Stimulated activated CD4-positive, alpha-beta T cell treated with anti-CD3 and anti-CD28 coated beads, Interleukin-1b, Interleukin-23, amount 100 ng/mL, for 48 hours (primary cell): ENCODE measurements at places on chromosomes 2 and 18.

- DNase-seq = no peak
Observed at GRCh38 chr2:195214072-195214471, 443.0 kb upstream of the SLC39A10 start.

GRCh38 chr2:41723526-41723925 is 324.3 kb upstream of the PKDCC start:
- DNase-seq = no peak

GRCh38 chr2:36459725-36460137 is 104.2 kb downstream of the CRIM1 start:
- DNase-seq = no peak

DNA sequence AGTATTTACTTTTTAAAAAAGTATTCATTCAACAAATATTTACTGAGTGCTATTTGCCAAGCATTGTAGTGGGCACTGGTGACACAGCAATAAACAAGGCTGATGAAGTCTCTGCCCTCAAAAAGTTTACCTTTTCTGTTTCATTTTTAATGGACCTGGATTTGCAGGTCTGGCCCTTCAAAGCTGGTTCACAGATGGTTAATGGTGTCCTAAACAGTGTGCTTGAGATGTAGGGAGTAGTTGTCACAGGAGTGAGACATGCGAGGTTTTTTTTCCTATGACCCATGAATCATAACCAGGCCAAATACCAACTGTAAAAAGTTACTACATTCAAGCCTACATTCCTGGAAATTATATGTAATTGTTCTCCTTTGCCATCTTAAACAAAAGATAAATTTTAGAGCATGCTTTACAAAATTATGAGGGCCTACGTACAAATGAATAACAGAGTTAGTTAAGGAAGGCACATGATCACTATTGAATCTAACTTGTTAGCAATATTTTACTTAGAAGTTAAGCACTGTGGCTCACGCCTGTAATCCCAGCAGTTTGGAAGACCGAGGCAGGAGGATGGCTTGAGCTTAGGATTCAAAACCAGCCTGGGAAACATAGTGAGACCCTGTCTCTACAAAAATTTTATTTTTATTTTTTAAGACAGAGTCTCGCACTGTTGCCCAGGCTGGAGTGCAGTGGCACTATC is 223.9 kb downstream of the MBD5 start:
- DNase-seq = no peak

DNA sequence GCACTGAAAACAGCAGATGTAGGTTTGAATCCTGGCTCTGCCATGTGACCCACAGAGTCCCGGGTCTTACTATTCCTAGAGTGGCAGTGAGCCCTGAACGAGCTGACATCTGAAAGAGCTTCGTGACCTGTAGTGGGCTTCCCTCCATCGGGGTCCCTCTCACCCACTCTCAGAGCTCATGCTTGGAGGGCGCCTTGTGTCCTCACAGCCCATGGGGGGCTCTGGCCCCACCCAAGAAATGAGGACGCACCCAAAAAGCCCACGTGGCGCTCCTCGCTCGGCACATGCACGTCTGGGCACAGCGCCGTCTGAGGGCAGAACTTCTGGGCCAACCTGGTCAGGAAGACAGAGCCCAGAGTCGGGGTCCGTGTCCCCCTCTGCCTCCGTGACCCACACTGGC is 23.7 kb downstream of the LBH start:
- no peak for DNase-seq
